ENCODE measurements at places on chromosomes 5 and 9.

DNA sequence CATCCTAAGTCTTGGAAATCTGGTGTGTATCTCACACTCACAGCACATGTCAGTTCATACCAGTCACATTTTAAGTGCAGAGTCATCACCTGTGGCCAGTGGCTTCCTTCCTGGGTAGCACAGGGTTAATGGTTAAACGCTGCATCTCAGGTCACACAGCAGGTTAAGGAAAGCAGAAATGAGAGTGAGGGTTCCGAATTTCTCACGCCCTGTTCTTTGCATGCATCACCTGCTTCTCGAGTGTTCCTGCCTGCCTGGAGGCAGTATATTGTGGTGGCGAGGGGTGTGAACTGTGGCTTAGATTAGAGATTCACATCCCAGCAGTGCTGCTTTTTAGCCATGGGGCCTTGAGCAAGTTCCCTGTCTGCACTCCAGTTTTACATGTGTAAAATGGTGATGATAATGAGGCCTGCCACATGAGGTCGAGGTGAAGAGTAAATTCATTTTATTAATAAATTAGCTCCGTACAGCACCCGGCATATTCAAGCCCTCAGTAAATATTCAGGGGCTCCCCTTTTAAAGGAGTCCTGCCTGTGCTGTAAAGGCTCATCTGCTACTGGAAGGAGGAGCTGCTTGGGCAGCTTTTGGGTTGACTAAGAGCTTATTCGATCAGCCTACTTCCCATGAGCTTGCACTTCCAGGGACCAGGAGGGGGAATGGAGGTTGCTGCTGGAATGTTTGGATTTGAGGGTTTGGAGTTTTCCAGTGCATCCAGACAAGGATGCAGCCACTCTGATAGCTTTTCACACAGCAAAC is 61.1 kb upstream of the SAP30L start:
- DNase-seq, result no peak

GRCh38 chr9:81683704-81684103 is 5.6 kb downstream of the TLE1 start:
- no peak for DNase-seq

- DNase-seq, result no peak
Observed at GRCh38 chr9:32989660-32990059, 11.8 kb downstream of the APTX start.

DNA sequence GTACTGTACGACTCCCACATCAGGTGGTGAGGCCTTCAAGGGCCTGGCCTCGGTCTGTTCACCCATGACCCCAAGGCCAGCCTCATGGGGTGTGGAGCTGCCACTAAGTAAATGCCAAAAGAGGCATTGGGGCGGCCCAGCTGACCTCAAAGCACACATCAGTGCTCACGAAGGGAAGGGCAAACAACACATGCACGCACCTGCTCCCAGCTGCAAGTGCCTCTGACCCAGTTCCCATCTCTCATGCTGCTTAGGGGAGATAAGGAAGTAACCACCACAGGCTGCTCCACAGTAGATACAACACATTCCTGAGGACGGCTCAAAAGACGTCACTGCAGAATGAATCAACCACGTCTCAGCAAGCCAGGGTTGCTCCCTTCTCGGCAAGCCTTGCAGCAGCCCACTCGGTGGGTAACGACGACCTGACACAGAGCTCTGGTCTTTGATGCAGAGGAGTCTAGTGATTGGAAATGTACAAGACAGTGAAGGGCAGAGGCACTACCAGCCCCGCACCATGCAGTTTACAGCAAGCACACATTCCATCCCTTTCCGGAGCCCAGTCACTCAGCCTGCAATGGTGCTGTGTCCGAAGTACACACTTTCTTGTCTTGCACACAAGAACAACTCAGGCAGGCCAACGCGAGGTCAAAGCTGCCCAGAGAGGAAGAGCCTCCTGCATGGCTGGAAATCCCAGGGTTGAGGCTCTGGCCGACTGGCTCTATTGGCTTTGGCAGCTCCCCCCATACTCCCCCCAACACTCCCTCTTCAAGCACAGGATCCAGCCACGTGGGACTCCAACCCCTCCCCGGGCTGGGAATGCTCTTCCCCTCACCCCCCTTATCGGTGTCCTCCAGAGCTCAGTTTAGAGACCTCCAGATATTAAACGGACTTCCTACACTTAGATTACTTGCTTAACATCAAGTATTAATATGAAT is 31.8 kb downstream of the FABP6 start:
- DNase-seq, result no peak

DNA sequence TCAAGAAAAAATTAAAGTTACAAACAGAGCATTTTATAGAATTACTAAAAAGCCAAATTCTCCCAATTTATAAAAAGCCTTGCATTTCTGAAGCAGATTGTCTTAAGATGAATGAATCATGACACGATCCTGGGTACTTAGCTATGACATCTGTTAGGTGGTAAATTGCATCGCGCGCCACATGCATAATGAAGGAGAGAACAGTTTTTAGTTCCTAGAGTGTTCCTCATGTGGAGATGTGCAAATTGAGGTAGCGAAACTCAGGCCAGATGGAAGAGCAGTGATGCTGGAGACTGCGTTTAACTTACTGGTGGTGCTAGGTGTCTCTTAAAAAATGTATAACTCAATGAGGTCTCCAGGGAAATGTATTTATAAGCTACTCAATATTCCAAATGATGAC is 516.1 kb downstream of the EFNA5 start:
- peak; percentile 10 for DNase-seq

GRCh38 chr9:14895806-14896205 is 14.4 kb downstream of the FREM1 start:
- no peak for DNase-seq

GRCh38 chr5:524973-525761 is 918 bp upstream of the SLC9A3 start:
- no peak for DNase-seq

DNA sequence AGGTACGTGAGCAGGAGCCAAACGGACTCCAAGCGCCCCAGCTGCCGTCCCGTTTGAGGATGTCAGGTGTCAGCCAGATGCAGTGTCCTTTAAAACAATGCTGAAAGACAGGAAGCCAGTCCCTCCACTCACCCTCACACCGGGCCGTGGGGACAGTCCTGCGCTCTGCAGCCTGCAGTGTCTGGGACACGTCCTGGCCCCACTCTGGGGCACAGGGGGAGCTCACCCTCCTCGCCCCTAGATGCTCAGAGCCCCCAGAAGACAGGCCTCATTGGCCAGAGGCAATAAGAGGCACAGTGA is 79.7 kb downstream of the ZNF354C start:
- DNase-seq, result no peak

- no peak for DNase-seq
Observed at GRCh38 chr5:88826646-88827585, 56.1 kb downstream of the MEF2C start.

- DNase-seq, result no peak
Observed at GRCh38 chr5:1172007-1172581, 29.3 kb upstream of the SLC6A19 start.

- no peak for DNase-seq
Observed at GRCh38 chr5:61563401-61563800, 231.3 kb downstream of the ZSWIM6 start.

DNA sequence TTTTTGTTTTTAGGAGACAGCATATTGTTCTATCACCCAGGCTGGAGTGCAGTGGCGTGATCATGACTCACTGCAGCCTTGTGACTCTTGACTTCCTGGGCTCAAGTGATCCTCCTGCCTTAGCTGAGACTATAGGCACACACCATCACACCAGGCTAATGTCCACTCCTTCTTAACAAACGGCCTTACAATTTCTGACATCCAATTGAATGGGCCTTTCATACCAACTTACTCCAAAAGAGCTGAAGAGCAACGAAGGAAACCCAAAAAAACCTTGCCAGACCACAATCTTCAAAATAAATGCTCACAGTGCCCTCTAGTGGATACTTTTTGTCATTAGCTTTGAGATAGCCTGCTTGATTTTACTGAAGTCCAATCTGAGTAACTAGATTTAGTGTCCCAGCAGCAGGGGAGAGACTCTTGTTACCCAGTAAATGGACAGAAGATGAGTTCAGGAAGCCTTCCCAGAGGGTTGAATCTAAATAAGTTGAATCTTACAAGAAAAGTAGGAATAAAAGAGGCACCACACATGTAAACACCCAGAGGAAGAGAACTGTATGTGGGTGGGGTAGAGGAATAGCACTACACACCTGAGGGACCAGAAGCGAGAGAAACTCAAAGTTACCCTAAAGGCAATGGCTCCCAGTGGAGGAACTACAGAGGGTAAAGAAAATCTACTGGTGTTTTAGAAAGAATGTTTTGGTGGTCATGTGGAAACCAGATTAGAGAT is 9.3 kb downstream of the ZNF622 start:
- DNase-seq, result no peak

DNA sequence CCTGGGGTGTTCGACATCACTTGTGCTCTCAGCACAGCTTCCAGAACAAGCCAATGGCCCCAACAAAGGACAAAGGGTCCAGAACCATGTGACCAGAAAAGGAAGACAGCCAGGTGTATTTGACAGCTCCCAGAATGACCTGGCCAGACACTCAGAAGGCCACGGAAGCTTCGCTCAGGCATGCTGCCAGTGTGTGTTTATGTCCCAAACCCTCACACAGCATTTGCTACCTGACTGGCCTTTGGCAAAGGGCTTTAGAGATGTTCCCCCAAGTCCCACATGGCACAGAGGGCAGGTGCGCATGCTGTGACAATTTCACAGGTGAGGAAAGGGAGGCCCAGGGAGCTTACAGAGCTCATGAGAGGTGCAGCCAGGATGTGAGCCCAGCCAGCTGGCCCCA is 39.5 kb downstream of the MED10 start:
- no peak for DNase-seq

- no peak for DNase-seq
Observed at GRCh38 chr5:155735388-155735787, 591.6 kb upstream of the SGCD start.

GRCh38 chr9:78235762-78236550 is at the start of gene CEP78:
Gene CEP78 (plus strand): TSS chr9:78236075. CDS start chr9:78236351, 276 bp downstream.
- DNase-seq, result peak; percentile 93

- peak; percentile 66 for DNase-seq
Observed at GRCh38 chr9:5186416-5187169, 1.2 kb upstream of the INSL6 start.

Measured in dorsolateral prefrontal cortex (tissue), 122 donors.